CD4-positive, alpha-beta T cell treated with Interleukin-17A for 4 hours (primary cell): ENCODE measurements at places on chromosomes 1 and 21.

DNA sequence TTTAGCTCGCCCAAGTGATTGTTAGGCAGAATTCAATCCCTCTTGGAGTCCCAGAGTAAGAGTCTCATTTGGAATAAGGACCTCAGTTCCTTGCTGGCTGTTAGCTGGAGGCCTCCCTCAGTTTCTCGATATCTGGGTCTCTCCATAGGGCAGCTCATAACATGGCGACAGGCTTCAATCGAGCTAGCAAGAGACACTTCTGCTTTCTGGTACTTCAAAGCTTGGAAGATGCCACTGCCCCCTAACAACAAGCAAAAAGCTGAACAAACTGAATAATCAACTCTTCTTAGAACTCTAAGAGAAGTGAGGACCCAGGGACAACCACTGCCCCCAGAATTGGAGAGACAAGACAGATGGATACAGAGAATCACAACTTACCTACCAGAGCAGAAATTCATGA, 86.2 kb downstream of the TEX35 start:
- no peak for DNase-seq

DNA sequence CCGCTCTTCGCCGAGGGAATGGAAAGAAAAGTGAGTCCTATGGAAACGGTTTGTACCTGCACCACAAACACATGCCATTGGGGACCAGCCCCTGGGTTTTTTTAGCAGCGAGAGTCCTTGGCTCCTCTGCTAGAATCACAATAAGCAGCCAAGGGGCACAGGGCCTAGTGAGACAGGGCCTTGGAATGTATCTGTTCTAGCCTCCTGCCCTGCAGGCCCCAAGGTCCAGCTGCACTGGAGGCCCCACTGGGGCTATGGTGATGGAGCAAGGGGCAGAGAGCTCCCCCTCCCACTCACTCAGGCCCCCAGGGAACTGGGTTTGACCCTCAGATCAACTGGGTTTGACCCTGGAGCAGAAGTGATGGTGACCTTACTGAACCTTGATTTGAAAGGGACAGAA, 14.4 kb downstream of the SHISA4 start:
- no peak for DNase-seq

DNA sequence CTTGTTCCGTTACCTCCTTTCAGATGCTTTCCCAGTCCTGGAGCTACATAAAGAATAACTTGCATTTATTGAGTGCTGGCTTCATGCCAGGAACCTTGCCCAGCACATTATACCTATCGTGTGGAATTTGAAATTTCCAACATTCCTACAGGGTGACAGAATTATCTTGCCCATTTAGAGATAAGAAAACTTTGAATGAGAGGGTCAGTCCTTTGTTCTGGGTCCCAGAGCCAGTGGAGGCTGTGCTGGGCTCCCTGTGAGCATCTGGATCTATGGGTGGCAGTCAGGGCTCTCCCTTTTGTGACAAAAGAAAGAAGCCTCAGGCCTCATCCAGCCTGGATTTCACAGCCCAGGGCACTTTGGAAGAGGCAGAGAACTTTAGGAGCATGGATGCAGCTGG, 3.2 kb downstream of the GSTM4 start:
- no peak for DNase-seq

- DNase-seq = no peak
Measured at GRCh38 chr1:202498542-202498941, 150.0 kb downstream of the PPP1R12B start.

DNA sequence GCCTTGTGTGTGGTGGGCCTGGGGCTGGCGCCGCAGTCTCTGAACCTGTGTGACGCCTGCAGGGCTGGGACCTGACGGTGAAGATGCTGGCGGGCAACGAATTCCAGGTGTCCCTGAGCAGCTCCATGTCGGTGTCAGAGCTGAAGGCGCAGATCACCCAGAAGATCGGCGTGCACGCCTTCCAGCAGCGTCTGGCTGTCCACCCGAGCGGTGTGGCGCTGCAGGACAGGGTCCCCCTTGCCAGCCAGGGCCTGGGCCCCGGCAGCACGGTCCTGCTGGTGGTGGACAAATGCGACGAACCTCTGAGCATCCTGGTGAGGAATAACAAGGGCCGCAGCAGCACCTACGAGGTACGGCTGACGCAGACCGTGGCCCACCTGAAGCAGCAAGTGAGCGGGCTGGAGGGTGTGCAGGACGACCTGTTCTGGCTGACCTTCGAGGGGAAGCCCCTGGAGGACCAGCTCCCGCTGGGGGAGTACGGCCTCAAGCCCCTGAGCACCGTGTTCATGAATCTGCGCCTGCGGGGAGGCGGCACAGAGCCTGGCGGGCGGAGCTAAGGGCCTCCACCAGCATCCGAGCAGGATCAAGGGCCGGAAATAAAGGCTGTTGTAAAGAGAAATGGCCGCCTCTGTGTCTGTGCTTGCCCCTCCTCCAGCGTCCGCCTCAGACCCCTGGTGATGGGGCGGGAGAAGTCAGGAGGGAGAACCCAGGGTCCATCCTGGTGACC, 788 bp downstream of the ISG15 start:
- peak; percentile 53 for DNase-seq

- DNase-seq = no peak
Measured at GRCh38 chr1:195439661-195440060, 1168.6 kb downstream of the KCNT2 start.

DNA sequence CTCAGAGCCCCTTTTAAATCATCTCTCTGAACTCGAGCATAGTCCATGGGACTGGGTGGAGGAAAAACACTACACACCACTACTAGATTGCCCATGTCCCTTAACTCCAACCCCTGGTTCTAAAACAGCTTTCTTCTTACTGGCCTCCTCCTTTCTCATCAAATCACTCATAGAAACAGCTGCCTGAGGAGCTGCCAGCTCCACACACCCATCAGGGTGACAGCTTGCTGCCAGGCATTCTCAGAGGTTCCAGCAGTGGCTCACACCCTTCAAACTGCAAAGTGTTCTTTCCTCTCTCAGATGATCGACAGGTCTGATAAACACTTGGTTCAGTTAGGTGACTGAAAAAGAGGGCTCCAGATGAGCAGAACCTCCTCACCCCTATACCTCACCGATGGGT, 543.0 kb upstream of the PLXNA2 start:
- DNase-seq = no peak

- no peak for DNase-seq
Measured at GRCh38 chr1:202540014-202540413, 170.2 kb downstream of the SYT2 start.

DNA sequence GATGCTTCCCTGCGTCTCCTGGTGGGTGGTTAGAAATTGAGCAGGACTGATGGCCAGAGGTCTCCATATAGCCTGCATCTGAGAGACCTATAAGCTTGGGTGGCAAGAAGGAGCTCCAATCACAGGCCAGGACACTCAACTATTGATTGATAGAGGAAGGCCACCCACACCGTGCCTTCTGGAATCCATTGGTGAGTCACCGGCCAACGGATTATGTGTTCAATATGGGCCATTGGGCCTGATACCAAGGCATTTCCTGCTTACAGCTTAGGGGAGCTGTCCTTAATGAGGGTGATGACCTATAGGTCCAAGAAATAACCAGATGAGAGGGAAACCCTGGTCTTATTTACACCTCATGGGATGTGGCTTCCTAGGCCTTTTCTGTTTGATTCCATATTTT, 115.1 kb downstream of the PLPP3 start:
- DNase-seq = no peak

DNA sequence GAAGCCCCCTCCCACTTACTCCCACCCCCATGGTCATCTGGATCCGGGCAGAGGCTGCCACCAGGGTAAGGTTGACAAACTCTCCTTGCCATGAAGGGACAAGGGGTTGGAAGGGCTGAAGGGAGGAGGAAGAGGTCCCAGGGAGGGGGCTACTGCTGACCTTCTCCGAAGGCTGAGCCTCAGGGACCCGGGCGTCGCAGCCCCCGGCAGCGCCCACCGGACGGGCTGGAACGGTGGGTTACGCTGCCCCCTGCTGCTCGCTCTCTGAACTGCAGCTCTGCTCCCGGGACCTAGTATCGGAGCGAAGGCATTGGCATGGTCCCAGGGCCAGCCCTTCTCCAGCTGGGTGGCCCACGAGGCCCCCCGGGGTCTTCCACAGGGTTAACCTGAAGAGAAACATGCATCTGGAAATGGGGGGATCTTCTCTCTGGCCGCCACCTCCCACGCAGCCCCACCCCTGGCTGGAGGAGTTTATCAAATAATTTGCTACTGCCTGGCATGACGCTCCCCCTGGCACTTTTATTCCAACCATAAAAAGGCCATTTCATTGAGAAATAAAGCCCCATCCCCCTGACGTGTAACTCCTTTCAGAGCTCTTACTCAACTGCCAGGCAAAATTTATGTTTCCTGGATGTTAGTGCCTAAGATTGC, 70.4 kb upstream of the TARDBP start:
- DNase-seq = peak; percentile 74

DNA sequence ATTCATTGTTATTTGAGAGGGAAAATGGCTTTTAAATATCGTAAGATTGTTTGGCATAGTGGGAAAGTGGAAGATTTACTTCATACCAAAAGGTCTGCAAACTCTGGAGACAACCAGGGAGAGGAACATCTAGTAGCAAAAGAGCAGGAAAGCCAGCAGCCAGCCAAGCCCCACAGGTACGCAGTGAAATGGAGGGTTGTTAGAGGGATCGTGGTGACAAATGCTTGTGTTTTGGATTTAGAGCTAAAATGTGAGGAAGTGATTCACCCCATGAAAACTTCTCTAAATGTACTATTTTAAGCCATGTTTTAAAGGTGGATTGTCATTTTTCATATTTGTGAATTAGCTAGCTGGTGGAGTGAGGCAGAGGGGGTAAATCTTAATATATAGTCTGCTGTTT, 69.3 kb downstream of the RPS6KC1 start:
- no peak for DNase-seq

GRCh38 chr1:81358151-81358550, 442.6 kb upstream of the ADGRL2 start:
- DNase-seq = no peak

GRCh38 chr1:225565847-225566246, 87.1 kb downstream of the ENAH start:
- DNase-seq = no peak

- no peak for DNase-seq
Measured at GRCh38 chr1:78038491-78038939, 7.3 kb upstream of the GIPC2 start.
